Adrenal gland (tissue), 19 donors: ENCODE measurements at places on chromosomes 1 and 21. TPM values are rescaled to one million over a fixed set of nuclear protein-coding genes. Genes with fewer than 3 reads are reported as not detected.

- DNase-seq, result no peak
Measured at GRCh38 chr1:160401487-160401805, 1.1 kb downstream of the VANGL2 start.

Gene HES3
- total RNA-seq, result not detected

Gene RHOU
- total RNA-seq, result 16.4 TPM

Gene LSS
- total RNA-seq, result 107 TPM
